ENCODE measurements at places on chromosomes 4 and X.

DNA sequence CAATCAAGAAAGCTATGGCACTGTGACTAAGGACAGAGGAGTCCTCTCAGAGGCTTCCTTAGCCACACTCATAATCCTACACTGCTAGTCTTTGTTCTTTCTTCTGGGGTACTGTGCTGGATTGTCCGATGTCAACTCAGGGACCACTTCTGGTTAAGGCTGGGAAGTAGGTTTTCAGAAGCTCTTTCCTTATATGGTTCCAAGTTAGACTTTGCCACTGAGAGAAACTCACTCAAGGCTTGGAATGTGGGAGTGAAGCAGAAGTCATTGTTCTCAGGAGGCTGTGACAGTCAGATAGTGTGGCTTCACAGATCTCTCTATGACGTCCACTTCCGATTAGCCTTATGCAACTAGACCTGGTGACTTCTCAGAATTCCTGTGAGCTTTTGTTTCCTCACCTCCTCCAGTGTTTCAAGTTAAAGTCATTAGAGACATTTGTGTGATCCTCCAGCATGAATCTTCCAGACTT is 317.3 kb upstream of the F9 start:
- no peak for DNase-seq

DNA sequence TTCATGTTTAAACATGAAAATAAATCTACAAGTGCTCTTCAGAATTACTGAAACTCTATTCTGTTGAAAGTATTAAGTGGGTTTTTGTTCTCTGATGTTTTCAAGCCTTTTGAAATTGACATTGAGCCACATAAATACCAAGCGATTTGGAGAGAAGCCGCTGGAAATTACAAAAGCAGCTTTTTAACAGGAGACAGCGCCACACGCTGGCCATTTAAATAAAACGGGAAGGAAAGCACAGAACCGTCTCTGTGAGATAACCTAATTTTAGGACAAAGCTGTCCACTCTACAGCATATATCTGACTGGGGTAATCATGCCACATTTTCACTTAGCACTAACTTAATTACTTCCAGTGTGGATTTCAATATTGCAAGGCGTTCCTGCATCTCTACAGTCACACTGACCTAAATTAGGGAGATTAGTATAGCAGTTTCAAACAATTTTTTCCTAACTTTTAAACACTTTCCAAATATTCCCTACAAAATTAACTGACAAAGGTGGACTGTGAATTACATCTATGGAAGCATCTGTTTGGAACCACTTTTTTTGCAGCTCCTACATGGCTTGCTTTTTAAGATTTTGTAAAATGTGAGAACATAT is 6.8 kb upstream of the ANOS1 start:
- peak; percentile 51 for DNase-seq

- DNase-seq = no peak
Measured at GRCh38 chr4:102355748-102356147, 10.5 kb upstream of the SLC39A8 start.

DNA sequence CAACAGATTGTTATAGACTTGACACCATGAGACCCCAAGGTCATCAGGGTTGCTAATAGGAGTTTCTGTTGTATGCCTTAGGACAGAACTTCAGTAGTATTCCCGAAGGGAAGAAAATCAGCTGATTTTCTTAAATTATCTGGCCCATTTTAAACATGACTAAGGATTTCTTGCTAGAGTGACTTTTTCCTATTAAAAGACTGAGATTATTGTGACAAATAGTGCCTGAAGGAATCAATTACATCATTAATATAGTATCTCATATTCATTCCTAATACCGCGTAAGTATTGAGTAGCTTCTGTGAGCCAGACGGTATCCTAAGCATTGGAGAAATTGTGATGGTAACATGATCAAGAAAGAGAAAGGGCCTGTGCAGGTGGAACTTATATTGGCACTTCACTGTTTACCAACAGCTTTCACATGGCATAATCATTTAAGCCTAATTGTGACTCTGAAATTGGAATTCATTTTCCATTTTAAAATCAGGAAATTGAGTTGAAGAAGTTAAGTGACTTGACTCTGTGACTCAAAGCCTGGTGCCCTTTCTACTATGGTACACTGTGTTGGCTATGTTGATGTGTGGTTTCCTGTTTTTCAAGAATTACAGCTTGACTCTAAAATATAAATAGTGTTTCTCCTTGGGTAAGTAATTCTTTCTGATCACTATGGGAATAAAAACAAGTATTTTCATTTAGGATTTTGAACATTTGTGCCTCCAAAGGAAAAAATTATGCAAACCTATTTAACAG is 4.1 kb downstream of the AFF1 start:
- peak; percentile 25 for DNase-seq

GRCh38 chr4:83011689-83012199 is 1.1 kb upstream of the LIN54 start:
- DNase-seq = peak; percentile 41

DNA sequence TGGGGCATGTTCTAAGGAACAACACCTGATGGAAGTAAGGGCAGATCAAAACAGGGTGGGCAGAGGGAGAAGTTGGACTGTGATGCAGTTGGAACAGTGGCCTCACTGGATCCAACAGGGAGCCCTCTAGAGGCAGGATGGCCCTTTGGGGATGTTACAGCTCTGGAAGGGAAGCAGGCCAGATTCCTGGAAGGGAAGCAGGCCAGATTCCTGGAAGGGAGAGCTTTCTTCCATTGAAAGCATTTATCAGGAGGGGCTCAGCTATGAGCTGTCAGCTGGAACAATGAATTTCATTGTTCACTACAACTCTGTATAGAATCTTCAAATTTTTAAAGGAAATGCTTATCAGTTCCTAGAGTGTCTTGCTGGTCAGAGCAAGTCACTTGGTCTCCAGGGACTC is 17.7 kb downstream of the IL15 start:
- DNase-seq = no peak

DNA sequence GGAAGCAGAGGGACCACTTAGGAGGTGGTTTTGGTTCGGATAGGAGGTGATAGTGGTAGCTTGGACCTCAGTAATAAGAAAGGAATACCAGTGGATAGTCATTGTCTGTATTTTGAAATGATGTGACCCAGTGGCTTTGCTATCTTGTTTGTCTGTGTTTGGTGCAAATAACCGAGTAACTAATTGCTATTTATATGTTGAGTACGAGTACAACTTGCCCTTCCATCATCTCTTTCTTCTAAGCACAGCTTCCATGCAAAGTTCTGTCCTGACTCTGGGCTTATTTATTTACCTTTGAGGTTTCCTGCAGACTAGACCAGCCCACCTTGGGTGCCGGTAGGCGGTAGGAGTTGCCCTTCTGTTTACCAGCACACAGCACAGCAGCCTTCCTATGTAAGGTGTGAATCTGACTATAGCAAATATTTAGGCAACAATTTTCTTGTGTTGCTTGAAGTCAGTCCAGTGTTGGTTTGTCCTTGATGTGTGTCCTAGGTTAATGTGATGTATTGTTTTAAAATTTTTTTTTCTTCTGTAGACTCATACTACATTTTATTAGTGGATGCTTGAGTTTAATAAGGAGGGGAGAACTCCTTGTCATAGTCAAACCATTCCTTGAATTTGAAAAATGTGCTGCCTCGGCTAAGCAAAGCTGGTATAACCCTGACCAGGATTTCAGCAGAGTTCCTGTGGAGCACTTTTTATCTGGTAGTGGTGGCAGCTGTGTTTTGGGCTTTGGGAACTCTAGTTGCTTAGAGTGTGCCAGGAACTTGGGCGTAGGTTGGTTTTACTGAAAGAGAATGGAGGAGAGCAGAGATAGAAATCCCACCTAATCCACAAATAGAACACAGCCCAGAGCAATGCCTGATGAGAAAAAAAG is 21.9 kb downstream of the PTTG2 start:
- DNase-seq = no peak

DNA sequence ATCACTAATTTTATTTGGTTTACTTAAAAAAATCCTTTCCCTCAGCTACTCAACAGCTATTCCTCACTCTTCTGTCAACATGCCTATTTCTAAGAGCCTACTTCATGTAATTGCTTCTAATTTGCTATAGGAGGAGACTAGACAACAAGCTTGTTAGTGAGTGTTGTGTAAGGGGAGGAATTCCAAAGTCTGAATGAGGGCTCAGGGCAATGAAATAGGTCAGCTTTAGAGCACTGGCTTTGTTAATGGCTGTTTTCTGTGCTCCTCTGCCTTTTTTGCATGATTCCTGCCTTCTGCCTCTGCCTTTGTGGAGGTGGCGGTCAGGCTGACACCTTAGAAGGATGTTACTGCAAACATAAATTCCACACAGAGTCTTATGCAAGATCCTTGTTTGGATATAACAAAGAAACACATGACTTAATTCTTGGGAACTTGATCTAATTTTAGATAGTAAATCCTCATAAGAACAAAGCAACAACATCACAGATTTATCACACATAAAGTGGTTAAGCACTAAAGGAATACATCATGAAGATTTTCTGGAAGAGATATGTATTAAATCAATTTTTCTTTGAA is 15.0 kb upstream of the PAGE1 start:
- DNase-seq = no peak

GRCh38 chr4:173284463-173284862 is 49.7 kb downstream of the HMGB2 start:
- no peak for DNase-seq

GRCh38 chrX:23228454-23228853 is 106.2 kb upstream of the PTCHD1 start:
- DNase-seq = no peak

DNA sequence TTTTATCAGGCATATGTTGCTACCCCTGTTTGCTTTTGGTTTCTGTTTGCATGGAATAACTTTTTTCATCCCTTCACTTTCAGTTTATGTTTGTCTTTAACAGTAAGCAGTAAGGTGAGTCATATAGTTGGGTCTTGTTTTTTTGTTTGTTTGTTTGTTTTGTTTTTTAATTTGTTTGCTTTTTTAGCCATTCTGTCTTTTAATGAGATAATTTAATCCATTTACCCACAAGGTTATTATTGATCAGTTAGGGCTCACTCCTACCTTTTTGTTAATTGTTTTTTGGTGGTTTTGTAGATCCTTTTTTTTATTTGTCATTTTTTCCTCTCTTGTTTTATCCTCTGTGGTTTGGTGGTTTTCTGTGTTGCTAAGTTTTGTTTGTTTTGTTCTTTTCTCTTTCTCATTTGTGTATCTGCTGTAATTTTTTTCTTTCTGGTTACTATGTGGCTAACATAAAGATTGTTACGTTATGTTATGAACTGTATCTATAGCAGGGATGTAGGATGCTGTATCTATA is 379.5 kb upstream of the MAD2L1 start:
- no peak for DNase-seq

DNA sequence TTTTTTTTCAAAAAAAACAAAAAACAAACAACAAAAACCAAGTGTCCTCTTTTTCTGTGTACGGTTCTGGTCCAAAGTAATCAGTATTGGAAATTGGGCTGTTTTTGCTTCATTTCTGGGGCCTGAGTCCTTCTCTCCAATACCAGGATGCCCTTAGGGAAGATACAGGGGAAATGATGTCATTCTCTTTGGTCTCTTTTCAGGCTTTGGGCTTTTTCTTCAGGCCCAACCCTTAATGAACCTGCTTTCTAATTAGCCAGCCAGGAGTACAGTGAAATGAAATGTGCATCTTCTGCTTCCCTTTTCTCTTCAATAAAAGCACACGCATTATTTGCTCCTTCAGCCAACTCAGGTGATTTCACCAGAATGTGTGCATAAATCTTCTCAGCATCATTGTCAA is 52.6 kb upstream of the RBPJ start:
- DNase-seq = no peak

- no peak for DNase-seq
Measured at GRCh38 chr4:176484301-176484984, 164.7 kb downstream of the SPCS3 start.

GRCh38 chr4:78629991-78630541 is 78.5 kb downstream of the ANXA3 start:
- DNase-seq = no peak

DNA sequence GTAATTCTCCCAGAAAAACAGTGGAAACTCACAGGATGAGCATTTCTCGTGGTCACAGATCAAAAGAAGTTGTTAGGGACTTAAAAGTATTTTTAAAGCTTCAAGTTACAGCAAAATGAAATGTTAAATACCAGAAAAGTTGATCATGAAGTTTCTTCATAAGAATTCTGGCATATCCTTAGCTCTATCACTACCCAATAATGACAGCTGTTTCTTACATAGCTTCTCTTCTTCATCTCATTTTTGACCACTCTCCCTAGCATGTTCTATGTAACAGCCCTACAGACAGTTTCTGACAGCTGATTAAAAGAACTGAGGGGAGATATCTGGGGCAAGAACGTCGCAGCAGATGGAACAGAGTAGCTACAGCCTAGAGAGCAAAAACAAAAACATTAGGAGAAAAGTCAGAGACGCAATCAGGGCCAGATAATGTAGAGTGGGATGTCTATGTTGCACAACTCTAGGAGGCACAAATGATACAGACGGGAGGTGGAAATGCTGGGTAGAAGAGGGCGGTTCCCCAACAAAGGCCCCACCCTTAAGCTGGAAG is 108.7 kb downstream of the CORIN start:
- DNase-seq = no peak

DNA sequence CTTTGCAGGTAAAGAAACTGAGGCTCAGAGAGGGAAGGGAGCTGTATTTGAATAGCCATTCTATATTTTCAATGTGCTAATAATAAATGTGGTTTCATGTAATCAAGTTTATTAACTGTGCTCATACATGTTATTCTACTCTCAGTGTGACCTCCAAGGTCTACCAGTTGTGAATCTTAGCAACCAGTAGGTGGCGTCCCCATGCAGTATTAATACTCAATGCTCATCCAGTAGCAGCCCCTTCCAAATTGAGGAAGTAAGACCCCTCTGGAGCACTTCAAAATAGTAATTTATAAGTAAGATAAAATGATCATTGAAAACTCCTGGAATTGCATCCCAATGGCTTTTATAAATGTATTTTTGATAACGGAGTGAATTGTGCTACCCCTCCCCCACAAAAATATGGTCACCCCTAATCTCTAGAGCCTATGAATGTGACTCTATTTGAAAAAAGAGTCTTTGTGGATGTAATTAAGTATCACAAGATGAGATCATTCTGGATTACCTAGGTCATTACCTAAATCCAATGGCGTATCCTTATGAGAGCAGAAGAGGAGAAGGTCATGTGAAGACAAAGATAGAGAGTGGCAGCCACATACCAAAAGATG is 20.4 kb upstream of the SEPSECS start:
- peak; percentile 56 for DNase-seq

GRCh38 chr4:186878203-186878776 is 154.6 kb upstream of the FAT1 start:
- no peak for DNase-seq

DNA sequence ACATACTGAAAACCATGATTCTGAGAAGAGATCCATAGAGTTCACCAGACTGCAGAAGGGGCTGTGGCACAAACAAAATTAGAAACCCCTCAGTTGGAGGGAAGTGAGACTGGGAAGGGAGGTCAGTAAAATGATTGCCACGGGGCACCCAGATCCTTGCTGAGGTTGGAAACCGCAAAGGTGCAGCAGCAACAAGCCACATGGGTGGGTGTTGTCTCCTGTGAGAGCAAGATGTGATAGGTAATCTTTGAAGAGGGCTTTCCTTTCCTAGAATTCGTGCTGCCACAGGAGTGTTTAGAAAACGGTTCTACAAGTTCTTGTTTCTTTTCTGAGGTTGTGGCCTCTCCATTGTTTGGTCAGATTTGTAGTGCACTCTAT is 85.5 kb downstream of the NFKB1 start:
- peak; percentile 70 for DNase-seq

- DNase-seq = peak; percentile 51
Measured at GRCh38 chr4:80183250-80184052, 13.9 kb upstream of the PRDM8 start.
